Fibroblast of the conjunctiva (primary cell): ENCODE measurements at places on chromosomes 12 and 14.
A peak's percentile ranks its signal among the peaks of the same experiment; 100 is the strongest.

- DNase-seq: no peak
Measured at GRCh38 chr12:87846045-87846444, 183.2 kb downstream of the C12orf50 start.

DNA sequence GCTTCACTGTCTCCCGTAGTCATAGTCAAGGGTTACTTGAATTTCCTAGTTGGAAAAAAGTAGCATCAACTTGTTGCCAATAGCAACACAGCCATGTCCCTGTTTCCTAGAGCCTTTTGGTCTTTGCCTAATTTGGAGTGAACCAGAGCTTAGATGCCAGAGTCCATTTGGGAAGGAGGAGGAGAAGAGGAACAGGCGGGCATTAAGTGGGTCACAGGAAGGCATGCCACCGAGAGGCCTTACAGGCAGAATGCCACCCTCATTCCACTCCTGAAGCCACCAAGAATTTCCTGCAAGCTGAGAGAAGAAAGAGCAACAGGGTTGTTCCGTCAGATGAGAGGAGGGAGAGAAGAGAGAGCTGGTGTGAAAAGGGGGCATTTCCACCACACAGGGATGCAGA is 339.5 kb downstream of the DPF3 start:
- no peak for DNase-seq

GRCh38 chr14:102201353-102201738 is 61.6 kb downstream of the WDR20 start:
- DNase-seq: no peak

DNA sequence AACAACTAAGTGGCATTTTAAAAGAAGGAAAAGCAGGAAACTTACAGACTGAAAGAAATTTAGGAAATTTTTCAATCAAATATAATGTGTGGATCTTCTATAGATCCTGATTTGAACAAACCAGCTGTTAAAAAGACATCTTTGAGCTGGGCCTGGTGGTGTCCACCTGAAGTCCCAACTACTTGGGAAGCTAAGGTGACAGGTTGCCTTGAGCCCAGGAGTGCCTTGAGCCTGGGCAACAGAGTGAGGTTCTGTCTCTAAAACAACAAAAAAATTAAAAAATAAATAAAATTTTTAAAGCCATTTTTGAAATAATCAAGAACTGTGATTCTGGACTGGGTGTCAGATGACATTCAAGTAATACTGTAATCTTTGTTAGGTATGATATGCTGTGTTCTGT is 7.0 kb downstream of the CKAP4 start:
- DNase-seq: no peak

GRCh38 chr14:68450391-68451120 is 342.3 kb downstream of the ZFP36L1 start:
- no peak for DNase-seq

DNA sequence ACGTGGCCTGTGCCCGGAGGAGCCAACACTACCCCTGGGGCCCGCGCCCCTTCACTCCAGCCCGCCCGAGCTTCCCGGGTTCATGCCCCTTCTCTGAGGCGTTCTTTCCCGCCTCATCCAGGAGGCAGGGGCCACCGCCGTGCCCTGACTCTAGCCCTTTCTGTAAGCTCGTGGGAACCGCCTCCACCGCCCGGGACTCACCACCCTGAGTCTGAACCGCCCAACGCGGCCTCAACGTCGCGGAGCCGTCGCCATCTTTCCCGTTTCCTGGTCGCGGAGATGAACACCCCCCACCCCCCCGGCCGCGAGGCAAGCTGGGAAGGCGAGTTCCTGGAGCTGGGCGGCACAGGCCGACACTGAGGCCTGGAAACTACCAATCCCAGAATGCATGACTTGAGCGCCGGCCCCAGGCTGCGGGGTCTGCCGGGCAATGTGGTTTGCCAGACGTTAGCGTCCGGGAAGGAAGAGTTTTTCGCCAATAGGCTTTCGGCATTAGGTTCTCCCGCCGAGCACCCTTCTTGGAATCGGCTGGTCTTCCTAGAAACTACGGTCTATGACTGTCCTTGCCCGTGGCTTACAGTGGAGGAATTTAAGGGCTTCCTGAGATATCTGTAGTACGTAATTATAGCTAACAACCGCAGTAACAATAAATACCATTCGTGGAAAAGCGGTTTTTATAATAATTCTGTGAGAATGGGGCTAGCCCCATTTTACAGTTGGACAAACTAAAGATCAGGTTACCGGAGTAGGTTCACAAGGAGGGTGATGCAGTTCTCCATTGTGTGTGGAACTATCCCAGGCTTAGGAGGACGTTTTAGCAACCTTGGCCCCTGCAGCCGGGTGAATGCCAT is at the start of gene DDX23:
Gene DDX23, minus strand, starts transcription at position 281 of the 851 bp plus-strand sequence. CDS start 6,381 bp downstream, outside the sequence.
- peak; percentile 96 for DNase-seq

DNA sequence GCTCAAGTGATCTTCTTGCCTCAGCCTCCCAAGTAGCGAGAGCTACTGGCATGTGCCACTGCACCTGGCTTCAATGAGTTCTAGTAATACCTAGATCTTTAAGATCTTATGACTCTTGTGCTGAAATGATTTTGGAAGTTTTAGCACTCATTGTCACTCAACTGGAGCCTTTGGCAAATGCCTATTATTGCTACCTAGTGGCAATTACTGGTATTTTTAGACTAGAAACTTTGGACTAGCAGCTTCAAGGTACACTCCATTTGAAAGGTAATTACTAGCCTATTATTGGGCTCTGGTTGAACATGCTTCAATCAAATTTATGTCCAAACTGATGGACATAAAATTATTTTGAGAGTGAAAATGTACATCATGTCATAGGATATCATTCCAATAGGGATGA is 80.7 kb upstream of the MUCL1 start:
- no peak for DNase-seq

DNA sequence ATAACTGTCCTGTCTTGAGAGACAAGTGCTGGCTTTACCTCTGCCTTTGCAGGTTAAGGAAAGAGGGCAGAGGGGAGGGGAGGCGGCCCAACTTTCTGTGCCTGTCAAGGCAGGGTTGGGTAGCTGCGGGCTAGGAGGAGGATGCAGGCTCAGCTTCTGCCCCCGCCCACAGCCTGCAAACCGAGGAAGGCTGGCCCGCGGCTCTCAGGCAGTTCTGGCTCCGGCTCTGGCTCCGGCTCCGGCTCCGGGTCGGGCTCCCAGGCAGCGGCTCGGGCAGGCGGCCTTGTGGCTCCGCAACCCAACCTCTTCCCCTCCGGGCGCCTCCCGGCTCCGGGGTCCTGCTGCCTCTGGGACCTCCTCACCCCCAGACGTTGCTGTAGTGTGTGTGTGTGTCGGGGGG is 92.9 kb downstream of the TMEM30B start:
- DNase-seq: no peak

GRCh38 chr12:92814584-92814983 is 111.8 kb downstream of the PLEKHG7 start:
- DNase-seq: no peak

GRCh38 chr14:54502602-54503001 is 7.1 kb upstream of the CGRRF1 start:
- no peak for DNase-seq

DNA sequence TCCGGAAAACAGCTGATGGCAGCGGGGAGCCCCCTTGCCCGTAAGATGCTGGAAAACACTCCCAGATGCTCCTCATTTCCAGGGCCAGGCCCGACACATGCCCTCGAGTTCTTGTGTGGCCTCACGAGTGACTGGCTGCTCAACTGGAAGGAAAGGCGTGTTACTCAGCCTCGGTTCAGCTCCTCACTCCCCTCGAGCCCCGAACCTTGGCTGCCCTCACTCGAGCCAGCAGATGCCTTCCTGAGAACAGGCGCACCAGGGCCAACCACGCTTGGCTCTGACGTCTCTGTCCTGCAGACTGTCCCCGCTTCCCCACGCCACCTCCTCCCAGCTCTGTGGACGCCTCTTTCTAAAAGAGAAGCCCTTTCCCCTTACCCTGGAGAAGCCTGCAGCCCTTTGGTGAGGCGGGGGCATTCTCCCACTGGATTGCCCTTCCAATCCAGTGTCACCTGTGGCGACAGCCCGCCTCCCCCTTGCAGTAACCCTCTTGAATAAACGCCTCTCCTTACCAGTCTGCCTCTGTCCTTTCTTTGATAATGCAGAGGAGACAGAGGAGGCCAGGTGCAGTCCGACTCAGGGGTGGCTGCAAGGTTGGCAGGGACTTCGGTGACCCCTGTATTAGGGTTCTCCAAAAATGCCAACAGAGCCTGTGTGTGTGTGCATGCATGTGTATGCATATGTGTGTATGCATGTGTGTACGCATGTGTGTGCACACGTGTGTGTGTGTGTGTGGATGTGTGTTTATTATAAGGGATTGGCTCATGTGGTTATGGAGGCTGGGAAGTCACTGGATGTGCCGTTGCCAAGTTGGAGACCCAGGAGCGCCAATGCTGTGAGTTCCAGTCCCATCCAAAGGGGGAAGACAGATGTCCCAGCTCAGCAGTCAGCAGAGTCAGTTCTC is 166.3 kb downstream of the KIF26A start:
- no peak for DNase-seq

GRCh38 chr12:48816143-48816854 is 2.0 kb upstream of the CACNB3 start:
- DNase-seq: no peak

DNA sequence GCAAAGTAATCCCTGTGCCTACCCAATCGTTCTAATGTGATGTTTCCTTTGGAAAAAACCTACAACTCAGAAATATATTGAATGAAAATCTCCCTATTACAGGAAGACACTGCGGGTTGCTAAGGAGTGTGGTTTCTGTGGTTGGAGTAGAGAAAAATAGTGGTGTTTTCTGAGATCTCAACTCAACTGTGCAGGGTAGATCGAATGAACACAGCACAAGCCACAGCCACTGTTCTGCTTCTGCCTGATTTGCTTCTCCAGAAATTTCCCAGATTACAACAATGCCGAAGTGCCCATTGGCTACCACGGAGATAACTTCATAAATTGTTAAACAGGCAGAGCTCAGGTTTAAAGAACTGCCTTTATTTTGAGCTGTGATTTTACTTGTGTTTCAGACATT is 480.4 kb downstream of the DIO2 start:
- no peak for DNase-seq

DNA sequence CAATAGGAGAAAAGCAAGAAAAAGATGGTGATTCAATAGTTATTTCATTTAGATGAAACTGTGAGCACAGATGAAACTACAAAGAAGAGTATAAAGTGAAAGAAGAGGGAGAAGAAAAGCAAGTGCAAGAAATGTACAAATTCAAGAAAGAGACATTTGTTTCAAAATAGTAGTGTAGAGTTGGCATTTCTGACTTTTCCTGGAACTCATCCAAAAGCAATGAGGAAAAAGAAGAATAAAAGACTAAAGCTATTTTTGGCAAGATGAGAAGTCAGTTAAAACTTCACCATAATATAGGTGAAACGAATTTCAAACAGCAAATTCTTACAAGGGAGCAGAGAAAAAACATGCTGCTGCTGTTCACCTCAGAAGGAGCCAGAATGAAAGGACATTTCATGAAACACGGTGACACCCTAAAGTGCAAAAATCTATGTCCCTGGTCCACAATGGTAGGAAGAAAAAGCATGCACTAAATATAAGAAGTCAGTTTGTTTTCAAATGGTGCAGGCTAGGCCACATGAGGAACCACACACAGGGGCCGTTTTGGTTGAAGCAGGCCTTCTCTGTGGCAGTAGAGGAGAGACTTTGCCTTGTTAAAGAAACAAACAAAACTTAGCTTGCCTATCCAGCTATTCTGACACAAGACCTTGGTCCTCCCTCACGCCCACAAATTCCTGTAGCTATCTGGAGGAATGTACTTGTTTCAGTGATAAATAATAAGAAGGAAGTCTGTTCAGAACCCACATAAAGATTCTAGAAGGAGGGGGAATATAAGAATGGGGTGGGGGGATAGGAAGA is 11.1 kb upstream of the CMAS start:
- DNase-seq: no peak

DNA sequence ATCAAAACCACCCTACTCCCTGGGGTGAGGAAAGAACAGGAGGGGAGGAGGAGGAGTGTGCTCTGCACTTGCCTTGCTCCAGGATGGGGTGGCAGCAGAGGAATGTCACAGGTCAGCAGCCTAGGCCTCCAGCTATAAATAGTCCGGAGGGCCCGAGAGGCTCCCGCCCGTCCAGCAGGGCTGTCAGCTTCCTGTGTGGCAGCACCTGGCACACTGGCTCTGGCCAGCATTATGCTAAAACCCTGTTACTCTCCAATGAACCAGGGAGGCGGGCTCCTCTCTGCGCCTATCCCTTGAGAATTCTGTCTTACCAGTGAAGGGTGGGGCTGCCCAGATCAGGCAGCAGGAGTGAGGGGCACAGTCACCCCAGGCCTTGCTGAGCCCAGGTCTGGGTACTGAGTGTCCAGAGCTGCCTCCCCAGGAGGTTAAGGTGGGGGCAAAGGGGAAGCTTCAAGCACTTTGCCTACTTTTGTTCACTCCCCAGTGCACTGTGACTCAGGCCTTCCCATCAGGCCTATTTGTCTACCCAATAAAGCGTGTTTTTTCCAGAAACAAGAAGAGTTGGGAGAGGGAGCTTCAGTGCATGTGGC is 1.2 kb upstream of the COX14 start:
- DNase-seq: no peak

DNA sequence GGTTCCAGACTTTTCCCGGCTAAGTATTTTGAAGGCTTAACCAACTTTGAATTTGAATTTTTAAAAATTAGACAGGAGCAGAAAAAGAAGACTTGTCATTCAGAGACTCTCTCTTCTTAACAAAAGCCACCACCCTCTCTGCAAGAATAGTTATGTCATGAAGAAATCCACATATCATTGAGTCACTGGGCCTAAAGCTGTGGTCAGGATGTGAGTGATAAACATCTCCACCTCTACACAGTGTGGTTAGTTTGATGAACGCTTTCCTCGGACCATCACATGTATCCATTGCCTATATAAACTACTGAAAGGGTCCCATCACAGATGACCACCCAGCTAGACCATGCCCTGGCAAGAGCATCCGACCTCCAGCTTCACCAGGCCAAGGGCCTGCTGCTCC is 226.1 kb downstream of the KSR2 start:
- no peak for DNase-seq

DNA sequence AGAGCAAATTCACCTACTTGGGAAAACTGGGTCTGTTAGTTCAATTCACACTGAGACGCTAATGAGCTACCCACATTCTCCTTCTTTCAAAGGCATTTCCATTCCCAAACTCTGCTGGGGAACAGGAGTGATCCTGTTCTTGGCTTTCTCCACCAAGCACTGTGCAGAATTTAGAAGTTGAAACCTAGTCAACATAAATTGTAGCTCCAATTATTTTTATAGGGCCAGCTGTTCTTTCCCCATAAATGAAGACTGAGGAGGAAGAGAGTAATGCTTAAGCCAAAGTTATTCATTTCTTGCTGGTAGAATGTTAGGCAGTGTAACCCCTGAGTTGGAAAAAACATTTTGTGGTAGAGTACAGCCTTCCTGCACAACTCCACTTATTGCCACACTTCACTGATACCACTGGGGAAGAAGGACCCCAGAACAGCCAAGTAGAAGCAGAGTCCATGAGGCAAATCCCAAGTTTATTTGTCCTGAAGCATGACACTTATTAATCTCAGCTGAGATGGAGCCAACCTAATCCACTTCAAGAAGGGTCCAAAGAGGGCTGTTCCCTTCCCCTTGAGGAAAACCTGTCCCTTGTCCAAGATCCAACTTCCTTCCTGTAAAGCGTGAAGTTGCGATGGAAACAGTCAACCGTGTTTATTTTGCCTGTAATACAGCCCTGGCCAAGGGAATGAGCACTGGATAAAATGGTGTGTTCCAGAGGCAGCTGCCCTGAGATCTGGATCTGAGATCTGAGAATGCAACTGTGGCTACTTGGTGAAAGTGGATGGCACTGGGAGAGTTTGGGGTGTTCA is 151.8 kb downstream of the TBX5 start:
- no peak for DNase-seq
